ENCODE measurements at places on chromosomes 2 and 18. TPM values are rescaled to one million over a fixed set of nuclear protein-coding genes. Genes with fewer than 3 reads are reported as not detected.

UGT1A10 gene
- total RNA-seq = not detected

SNORC gene
- total RNA-seq = 0.33 TPM

D2HGDH gene
- 11.6 TPM for total RNA-seq

SAG gene
- total RNA-seq = under 0.01 TPM

TRIB2 gene
- total RNA-seq = 5.1 TPM

GPD2 gene
- total RNA-seq = 25.1 TPM

ERMN gene
- total RNA-seq = not detected

TTR gene
- total RNA-seq = 0.39 TPM

ERBB4 gene
- total RNA-seq = not detected

PCARE gene
- not detected for total RNA-seq

DGUOK gene
- 60.5 TPM for total RNA-seq

TFCP2L1 gene
- under 0.01 TPM for total RNA-seq

LGALSL gene
- total RNA-seq = 3.1 TPM

TUBA4A gene
- total RNA-seq = 69.6 TPM

SP140 gene
- not detected for total RNA-seq

RGPD3 gene
- total RNA-seq = under 0.01 TPM

IL36B gene
- not detected for total RNA-seq

MYL1 gene
- total RNA-seq = not detected

COL5A2 gene
- 246 TPM for total RNA-seq

ELP2 gene
- total RNA-seq = 81.3 TPM

POTEC gene
- total RNA-seq = not detected

TANC1 gene
- total RNA-seq = 21.6 TPM

SERPINB3 gene
- not detected for total RNA-seq

SERPINB12 gene
- not detected for total RNA-seq

CYS1 gene
- total RNA-seq = not detected

CNGA3 gene
- not detected for total RNA-seq

OTOF gene
- not detected for total RNA-seq

SCG2 gene
- 0.33 TPM for total RNA-seq

RAMP1 gene
- total RNA-seq = 2.4 TPM

SLC19A3 gene
- total RNA-seq = 1.2 TPM

LINC00305 gene
- total RNA-seq = not detected

RAD51AP2 gene
- total RNA-seq = not detected

GAREM1 gene
- total RNA-seq = 11.0 TPM

LIPG gene
- total RNA-seq = 0.39 TPM

RTP5 gene
- total RNA-seq = not detected

SERPINB7 gene
- 0.79 TPM for total RNA-seq

FLACC1 gene
- 0.54 TPM for total RNA-seq

SRD5A2 gene
- not detected for total RNA-seq

HNMT gene
- total RNA-seq = 7.6 TPM

STK16 gene
- 30.2 TPM for total RNA-seq

ING5 gene
- total RNA-seq = 41.2 TPM

NEU2 gene
- not detected for total RNA-seq

ABCB11 gene
- total RNA-seq = not detected

Measured in placental epithelial cell (primary cell).